ENCODE measurements at places on chromosomes 2 and 18.

DNA sequence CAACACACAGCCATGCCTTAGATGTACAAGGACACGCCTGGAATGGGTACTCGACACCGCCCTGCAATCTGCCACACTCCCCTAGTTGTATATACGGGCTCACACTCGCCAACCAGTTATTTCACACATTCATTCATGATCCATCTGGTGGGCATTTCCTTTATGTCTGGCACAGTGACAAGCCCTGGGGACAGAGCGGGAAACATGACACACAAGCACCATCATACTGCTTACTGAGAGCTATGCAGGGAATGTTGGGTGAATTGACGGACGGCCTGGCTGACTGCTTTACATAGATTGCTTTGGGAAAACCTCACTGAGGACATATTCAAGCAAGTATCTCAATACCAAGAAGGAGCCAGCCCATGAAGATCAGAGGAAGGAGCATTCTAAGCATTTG, 448.0 kb upstream of the SPRED2 start:
- DNase-seq = no peak

GRCh38 chr2:124810132-124810531, 785.0 kb downstream of the CNTNAP5 start:
- DNase-seq = no peak

- DNase-seq = no peak
These were observed 201.7 kb upstream of the STON1 start for GRCh38 chr2:48328159-48328809.

GRCh38 chr18:36446059-36446458, 148.5 kb downstream of the FHOD3 start:
- DNase-seq = no peak

DNA sequence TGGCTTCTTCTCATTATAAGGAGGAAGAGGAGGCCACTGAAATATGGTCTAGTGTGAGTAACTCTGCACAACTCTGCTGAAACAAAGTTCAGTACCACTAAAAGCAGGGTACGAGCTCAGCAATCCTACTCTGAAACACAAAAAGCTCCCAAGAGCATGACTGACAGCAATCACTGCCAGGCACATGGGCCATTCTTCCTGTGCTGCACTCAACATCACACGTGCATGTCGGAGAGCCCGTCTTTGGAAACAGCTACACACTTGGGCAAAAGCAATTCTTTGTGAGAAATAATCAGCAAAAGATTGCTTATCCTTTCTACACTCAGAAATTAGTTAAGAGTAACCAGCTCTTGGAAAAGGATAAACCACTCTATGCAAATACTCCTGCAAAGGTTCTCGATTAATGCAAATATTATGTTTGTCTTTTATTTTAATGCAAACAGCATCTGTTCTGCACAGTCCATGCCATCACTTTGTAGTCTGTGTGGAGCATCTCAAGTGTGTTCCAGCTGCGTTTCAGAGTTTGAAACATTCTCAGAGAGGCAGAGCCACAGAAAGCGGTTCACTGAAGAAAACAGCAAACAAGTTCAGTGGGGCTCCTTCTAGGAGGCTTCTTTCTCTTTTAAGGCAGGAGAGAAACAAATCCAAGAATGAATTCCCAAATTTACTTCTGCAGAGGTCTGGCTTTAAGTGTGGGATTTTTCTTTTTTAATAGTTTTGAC, 145.0 kb downstream of the HDAC4 start:
- peak; percentile 27 for DNase-seq

DNA sequence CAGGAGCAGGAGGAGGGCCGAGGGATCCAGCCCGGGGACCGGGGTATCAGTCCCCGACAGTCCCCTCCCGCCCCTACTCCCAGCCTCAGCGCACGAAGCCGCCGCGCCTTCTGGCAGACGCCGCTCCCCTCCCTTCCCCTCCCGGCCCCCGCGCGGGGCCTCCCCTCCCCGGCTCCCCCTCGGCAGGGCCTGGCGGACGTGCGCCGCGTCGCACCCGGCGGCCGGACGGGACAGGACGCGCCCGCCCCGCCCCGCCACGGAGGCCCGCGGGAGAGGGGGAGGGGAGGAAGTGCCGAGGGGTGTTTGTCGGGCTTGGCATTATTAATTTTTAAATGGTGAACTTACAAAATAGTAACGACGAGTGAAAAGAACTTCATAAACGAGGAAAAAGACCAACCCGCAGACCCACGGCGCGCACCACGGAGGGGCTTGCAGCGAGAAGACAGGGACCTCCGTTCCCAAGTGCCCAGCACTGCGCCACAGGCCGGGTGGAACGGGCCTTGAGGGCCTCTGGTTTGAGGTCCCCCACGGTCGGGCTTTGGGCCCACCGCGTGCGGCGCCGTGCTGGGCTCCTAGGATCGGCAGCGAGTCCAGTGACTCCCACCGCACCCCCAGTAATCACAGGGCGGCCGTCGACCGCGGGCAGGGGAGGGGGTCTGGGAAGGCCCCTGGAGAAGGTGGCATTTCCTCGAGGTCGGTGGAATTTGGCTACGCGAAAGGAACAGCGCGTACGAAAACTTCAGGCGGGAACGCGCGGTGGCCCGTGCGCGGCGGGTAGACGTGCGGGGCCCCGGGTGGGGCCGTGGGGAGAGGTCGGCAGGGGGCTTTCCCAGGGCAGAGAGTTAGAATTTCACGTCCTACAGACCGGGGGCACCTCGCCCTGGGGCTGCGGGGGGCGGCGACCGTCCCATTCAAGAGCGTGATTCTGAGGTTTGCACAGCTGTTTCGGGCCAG, 954 bp upstream of the CTDSP1 start:
- DNase-seq = peak; percentile 70

DNA sequence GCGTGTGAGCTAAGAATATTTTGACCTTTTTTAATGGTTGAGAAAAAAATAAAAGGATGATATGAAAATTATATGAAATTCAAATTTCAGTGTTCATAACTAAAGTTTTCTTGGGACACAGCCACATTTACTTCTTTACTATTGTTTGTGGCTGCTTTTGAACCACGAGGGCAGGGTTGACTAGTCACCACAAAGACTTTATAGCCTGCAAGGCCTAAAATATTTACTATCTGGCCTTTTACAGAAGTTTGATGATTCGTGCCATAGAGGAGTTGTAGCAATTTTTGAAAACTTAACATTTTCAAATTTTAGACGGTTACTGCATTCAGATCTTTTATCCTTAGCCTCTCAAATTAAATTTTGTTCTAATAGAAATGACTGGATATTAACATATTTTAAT, 69.9 kb downstream of the LIMS1 start:
- no peak for DNase-seq

- DNase-seq = peak; percentile 84
These were observed 4.7 kb upstream of the HPCAL1 start for GRCh38 chr2:10297959-10298531.

- DNase-seq = no peak
These were observed 180.7 kb downstream of the NCK2 start for GRCh38 chr2:105925390-105925789.

DNA sequence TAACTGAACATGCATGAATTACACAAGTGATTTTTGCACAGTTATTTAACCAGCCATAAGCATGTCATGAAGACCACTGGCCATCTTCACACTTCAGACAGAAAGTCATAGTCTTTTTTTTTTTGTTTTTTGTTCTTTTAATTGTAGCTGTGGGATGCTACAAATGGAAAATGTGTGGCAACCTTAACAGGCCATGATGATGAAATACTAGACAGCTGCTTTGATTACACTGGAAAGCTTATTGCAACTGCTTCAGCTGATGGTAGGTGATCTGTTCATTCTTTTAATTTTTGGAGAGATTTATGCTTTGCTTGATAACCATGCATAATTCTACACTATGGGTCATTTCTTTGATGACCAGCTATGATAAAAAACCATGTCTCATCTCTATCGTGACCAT, 35.6 kb downstream of the DAW1 start:
- no peak for DNase-seq

DNA sequence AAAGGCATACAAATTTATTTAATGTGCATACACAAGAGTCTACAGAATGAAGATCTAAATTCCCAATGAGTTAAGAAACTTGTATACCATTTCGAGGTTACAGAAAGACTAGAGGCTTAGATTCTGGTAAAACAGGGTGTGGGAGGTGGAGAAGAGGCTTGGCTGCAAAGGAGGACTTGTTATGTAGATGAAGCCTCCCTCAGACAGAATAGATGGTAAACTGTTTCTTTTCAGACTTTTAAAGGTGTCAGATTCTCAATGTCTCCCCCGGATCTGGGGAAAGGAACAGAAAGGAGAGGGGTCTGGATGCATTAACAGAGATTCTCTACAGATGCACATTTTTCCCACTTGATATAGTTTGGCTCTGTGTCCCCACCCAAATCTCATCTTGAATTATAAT, 126.0 kb downstream of the ST6GAL2 start:
- DNase-seq = no peak
